ENCODE measurements at places on chromosomes 11 and 22.

- no peak for DNase-seq
These were observed 831.6 kb downstream of the KCNA4 start for GRCh38 chr11:29184939-29185890.

- DNase-seq = no peak
These were observed 166.4 kb downstream of the CASP12 start for GRCh38 chr11:104731890-104732289.

GRCh38 chr22:36239401-36240171 lies at the start of gene APOL2:
TSS of gene APOL2 (minus strand) at chr22:36239527. CDS start at chr22:36233162, 6,365 bp downstream.
- DNase-seq = peak; percentile 96

DNA sequence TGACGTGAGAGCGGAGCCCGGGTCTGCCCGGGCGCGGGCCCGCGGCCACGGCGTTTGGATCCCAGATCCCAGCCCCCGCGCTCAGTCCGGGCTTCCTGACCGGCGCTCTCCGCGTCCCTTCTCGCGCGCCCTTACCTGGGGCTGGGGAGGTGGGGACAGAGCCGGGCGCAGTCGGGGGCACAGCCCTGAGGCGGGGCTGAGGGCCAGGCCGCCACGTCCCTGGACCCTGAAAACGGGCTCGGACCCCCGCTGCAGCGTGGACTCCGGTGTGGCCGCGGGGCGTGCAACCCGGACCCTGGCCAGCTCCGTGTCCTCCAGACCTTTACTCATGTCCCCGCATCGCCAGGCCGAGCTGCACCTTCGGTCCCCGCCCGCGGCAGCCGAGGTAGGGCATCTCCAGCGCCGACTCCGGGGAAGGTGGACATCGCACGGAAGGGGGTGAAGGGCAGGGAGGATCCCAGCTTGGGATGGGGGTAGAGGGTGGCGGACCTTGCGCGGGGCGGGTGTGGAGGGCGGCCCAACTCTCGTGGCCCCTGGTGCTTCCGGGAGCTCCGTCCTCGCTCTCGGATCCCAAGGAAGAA lies 9.9 kb upstream of the AIFM3 start:
- DNase-seq = no peak

- no peak for DNase-seq
These were observed 974.2 kb downstream of the JRKL start for GRCh38 chr11:97364047-97364446.

DNA sequence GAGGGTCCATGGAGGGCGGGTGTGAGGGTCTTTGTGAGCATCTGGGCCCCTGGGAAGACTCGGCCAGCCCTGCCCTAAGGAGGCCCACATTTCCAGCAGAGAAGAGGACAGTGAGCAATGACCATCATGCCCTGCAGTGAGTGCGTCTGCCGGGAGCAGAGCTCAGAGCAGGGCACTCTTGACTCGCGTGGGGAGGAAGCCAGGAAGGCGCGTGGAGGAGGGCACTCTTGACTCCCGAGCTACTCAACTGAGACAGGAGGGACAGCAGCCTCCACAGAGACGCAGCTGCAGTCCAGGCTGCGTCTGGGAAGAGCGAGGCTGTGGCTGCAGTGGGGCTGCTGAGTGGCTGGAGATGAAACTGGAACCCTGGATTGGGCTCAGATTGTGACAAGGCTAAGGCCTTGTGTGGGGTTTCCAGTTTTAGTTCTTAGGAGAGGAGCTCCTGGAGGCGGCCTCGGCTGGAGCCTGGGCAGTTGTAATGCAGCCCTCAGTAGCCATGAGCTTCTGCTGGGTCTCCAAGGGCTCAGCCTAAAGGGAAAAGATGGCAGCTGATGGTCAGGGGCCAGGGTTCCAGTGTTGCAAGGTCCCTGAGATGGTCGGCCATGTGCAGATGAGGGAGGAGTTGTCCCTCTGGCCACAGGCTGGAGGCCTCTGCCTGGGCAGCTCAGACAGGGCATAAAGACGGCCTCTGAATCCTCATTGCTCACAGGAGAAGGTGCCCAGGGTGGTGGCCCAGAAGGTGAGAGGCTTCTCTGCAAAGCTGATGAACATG lies 264.7 kb upstream of the B3GAT1 start:
- no peak for DNase-seq

DNA sequence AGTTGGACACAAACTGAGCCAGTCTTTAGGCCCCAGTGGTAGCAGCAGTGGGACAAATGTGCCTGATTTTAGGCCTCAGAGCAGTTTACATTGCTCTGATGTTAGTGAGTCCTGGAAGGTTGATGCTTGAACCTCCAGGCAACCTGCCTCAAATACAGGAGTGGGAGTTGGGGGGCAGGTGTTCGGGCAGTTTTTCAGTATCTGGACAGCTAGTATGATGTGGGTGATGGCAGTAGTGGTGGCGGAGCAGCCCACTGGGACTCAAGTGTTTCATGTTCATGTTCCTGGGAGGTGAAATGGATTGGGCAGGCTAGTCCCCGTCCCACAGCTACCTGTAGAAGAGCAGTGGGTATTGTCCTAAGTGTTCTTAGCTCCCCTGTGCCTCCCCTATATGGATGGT lies 857.8 kb downstream of the JRKL start:
- no peak for DNase-seq

DNA sequence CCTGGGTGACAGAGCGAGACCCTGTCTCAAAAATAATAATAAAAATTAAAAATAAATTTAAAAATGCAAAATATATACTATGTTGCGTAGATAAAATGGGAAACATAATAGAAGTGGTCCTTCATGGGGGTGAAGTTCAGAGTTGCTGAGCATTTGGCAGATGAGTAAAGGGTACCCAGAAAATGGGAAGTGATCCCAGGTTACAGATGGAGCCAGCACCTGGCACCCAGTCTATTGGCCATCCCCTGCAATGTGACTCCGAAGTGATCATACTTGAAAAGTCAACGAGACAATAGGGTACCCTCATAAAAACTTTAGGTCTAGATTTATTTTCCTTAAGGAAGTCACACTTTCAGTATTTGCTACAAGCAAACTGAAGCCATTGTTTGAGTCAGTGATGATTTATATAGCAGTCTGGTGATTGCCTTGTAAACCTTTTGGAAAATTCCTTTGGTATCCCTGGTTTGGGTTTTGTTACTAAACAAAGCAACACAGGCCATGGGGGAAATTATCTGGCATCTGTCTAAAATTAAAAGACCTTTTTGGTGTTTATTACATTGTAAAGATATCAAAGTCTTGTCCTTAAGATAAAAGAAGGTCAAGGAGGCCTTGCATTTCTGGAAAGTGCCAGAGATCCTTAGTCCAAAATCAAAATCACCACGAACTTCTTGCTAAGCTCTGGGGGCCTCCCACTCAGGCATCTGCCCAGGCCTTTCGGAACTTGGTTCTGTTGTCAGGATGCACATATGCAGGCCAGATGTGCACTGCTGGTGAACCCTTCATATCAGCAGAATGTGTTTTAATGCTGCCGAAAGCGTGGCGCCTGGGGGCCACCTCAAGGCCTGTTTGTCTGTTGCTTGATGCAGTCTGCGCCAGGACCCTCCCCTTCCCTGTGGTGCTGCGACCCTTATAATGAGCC lies 4.3 kb downstream of the SMARCB1 start:
- DNase-seq = no peak

GRCh38 chr22:48872271-48873190 lies 955.1 kb downstream of the BRD1 start:
- peak; percentile 27 for DNase-seq

DNA sequence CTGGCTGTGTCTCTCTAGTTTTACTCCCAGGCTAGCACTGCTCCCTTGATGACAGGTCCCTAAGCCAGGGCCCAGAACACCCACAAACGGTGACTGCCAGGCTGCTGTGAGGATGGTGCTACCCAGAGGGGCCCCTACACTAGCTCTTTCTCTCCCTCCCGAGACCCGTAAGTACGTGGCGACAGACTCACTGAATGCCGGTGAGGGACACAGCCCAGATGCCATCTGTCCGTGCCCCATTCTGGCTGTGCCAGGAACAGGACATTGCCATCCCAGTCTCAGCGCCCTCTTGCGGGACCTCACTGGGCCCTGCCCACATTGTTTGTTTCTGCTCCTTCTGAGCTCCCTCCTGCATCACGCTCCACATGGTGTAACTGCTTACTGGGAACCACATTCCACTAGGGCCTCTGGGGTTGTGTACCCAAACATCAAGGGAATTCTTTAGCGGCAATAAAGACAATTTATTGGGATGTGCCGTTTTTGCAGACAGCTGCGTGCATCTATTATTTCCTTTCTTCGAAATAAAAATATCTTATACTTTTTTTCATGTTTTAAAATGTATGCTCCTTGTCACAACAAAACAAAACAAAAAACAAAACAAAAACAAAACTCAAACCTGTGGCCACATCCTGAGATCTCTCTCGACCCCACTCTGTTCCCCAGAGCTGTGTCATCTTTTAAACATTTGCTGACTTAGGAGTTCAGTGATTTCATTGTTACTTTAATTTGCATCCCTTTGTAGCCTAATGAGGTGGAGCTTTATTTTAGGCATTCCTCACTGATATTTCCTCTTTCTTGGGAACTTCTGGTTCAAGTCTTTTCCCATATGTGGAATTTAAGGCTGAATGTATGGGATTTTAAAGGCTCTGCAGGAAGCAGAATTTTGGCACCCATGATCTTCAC lies 4.4 kb upstream of the TPCN2 start:
- peak; percentile 73 for DNase-seq

GRCh38 chr22:48488149-48488551 lies 1339.5 kb downstream of the BRD1 start:
- no peak for DNase-seq

All from RPMI8226 (cell line).